Cardiac muscle cell (in vitro differentiated cells and primary cell): ENCODE measurements at places on chromosomes 5 and 9.

- no peak for DNase-seq
Observed at GRCh38 chr9:124932333-124932732, 8.6 kb downstream of the GOLGA1 start.

GRCh38 chr9:113026200-113026599 is 14.2 kb upstream of the ZNF883 start:
- DNase-seq, result no peak

DNA sequence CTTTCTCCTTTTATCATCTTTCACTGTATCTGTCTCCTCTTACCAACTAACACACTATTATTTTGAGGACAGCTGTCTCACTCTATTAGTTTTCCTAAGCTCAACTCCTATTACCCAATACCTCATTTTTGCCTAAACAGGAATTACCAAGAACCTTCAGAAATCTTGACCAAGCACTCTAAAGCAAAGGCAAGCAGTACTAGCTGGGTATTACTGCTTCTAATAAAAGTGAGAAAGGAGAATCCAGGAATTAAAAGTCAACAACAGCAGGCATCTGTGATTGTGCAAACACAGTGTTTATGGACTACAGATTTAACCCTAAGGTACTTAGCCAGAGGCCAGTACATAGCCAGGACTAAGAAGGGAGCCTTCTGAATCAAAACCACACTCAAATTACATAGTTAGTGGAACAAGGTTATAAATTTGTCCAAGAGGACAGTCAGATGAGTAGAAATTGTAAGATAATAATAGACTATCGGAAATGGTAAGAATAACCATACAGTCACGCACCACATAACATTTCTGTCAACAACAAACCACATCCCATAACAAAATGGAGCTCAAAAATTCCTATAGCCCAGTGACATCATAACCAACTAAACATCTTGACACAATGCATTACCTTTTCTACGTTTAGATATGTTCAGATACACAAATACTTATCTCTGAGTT is 8.3 kb downstream of the RFX3 start:
- DNase-seq, result no peak

GRCh38 chr9:104775574-104775936 is 11.6 kb downstream of the NIPSNAP3B start:
- DNase-seq, result no peak

DNA sequence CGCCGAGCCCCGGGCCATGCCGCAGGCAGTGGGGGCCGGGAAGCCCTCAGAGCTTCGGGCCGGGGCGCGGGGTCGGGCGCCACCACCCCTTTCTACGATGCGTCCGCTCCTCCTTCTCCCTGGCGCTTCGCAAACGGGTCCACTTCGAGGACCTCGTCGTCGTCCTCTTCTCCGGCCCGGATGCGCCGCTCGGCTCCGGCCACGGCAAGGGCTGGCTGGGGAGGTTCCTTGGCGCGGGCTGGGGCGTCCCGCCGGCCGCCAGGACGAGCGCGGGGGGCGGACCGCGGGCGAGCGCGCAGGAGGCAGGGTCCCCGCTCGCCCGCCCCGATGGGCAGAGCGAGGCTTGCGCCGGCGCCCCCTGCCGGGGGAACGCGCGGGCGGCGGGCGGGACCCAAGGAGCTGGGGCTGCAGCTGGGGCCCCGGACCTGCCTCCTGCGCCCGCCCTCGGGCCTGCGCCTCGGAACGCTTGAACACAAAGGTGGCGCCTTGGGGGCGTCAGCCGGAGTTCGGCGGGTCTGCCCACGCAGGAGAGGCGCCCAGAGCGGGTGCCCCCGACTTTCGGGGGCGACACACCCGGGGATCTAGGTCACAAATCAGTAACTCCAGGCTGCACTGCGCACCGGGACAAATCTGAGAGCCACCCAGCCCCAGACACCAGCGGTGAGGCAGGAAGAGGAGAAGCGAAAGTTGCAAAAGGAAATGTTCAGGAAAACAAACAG is at the start of gene ROR2:
Gene ROR2 (minus strand): TSS at position 283 of the 719 bp plus-strand sequence.
- peak; percentile 88 for DNase-seq

DNA sequence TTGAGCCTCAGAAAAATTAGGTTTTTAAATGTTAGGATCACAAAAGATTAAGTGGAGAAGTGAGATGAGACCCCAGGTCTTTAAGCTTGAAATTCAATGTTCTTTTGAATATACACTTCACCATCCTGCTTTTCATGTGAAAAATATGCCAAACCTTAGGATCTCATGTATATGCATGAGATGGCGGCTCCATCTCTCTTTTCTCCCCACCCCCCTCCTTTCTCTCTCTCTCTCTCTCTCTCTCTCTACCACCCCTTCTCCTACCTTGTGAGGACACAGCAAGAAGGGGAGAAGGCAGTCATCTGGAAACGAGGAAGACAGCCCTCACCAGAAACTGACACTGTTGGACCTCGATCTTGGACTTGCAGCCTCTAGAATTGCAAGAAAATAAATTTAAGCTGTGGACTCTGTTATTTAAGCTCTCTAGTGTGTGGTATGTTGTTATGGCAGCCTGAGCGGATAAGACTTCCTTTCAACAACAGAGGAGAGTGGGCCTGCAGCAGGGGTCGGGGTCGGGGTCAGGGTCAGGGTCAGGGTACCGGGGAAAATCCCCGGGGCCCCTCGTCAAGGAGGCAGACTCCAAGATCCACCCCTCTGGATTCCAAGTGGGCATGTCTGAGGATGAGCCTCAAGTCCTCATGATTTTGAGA is 16.4 kb upstream of the ALDH1B1 start:
- DNase-seq, result no peak

- peak; percentile 71 for DNase-seq
Observed at GRCh38 chr5:56815658-56816545, 553 bp downstream of the MAP3K1 start.

- no peak for DNase-seq
Observed at GRCh38 chr5:113897748-113898147, 384.3 kb downstream of the YTHDC2 start.

GRCh38 chr5:1197876-1198666 is 3.3 kb upstream of the SLC6A19 start:
- DNase-seq, result no peak

- no peak for DNase-seq
Observed at GRCh38 chr5:113145757-113146387, 169.3 kb downstream of the DCP2 start.

DNA sequence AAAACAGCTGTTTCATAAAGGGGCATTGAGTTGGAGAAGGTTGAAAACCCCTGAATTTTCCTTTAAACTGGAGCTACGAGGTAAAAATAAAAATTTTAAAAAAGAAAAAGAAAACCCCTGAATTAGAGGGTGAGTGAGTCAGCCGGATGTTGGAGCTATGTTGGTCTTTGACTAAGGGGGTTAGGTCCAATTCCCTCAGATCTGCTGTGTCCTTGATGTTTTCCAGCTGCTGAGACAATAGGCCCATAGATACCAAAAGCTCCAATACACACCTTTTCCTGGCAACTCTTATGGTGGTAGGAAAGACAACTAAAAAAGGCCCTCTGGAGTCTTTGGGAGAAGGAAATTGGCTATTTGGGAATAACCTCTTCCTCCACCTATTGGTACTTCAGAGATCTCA is 79.4 kb upstream of the SAP30L start:
- DNase-seq, result peak; percentile 71

DNA sequence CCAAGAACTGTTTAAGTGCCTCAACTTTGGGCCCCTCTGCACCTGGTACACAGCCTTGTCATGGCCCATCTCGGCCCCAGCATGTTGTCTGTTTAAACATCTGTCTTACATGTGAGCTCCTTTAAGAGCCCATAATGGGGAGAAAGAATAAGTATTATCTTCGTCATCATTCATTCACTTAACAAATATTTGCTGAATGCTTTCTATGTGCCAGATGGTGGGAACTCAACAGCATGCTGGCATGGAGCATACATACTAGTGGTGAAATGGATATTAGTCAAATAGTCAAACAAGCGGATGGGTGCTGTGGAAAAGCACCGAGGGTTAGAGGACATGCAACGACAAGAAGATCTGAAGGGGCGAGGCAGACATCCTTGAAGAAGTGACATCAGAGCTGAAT is 54.5 kb downstream of the GABBR2 start:
- no peak for DNase-seq

GRCh38 chr5:1019001-1019905 is 10.7 kb downstream of the NKD2 start:
- no peak for DNase-seq

DNA sequence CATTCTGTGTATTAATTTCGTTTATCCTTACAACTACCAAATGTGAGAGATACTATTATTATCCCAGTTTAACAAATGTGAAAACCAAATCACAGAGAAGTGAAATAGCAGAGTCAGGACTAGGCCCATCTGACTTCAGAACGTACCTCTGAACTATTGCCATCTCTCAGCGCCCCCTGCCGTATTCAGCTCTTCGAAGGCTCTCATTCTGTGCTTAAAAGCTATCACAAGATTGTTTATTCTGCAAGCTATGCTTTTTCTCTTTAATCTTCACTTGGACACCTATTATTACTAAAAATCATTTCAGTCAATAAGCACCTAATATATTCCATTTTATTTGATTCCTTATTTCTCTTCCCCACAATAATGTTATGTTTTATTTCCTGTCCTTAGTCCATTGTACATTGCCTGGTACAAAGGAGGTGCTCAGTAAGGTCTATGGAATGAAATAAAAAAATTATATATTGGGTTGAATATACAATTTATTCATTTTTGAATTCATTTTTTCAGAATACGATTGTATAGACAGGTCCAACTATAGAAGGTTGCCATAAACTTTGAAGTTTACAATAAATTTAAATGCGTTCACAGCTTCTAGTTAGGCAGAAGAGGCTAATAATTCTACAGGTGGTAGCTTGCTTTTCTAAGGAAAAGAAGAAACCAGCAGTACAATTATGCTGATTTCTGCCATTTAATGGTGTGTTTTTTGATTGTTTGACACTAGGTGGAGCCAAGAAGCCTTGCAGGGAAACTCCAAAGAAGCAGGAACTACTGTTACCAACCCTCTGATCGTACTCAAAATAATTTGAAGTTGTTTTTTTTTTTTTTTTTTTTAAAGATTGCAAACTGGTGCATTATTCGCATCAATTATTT is 202.2 kb upstream of the DMRTA1 start:
- DNase-seq, result peak; percentile 77
